ENCODE measurements at places on chromosomes 5 and 9.

GRCh38 chr9:114372921-114373448 lies 14.8 kb downstream of the AKNA start:
- DNase-seq = no peak

GRCh38 chr9:3477236-3477834 lies 48.5 kb downstream of the RFX3 start:
- DNase-seq = no peak

DNA sequence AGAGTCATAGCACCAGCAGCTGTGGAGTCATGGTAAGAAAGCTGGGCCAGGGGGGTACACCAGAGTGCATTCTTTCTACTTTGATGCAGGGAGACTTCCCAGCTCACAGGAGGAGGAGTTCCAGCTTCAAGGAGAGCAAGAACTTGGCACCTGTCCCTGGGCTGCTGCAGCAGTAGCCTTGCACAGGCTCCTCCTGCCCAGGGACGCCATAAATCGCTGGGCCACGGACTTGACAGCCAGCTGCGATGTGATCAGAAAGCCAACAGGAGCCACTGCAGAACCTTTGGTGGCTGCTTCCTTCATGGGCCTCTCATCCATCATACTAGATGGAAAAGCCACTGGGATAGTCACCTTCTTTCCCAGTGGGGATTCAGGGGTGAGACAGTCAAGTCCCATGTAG lies 234.7 kb downstream of the NMUR2 start:
- DNase-seq = no peak

DNA sequence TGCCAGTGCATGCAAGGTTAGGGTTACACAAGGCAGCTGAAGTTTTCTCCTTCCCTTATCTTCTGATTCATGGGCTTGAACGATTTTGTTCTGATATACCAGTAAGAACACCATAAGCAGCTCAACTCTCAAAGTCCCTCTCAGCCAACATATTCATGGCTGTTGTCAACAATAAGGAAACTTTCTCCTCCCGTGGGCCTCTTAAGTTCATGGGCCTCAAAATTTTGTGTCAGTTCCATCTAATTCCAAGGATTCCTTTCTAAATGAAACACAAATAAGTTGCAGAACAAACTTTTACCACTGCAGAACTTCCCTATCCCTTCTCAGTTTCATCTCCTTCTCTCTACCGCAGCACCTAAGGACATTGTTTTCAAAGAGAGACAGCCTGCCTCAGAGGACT lies 23.6 kb upstream of the CAST start:
- DNase-seq = no peak

GRCh38 chr5:35160486-35161116 lies 69.7 kb downstream of the PRLR start:
- DNase-seq = no peak

- no peak for DNase-seq
These were observed 20.8 kb downstream of the PLGRKT start for GRCh38 chr9:5416953-5417352.

DNA sequence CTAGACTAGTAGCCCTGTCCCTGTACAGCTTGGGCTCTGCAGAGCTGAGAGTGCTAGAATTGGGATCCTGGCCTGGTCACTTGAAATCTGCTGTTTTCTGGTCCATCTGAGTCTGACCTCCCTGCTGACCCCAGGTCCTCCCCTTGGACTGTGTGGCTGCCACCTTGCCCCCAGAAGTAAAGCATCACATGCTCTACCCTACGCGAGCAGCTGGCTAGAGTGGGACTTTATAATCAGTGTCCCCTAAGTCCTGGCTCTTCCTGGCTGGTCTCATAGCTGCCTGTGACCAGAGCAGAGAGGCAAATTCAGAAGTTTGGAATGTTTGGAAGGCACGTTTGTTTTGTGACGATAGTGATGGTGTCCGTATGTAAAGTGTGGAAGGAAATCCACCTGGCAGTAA lies 81.0 kb downstream of the ARHGEF28 start:
- DNase-seq = no peak

DNA sequence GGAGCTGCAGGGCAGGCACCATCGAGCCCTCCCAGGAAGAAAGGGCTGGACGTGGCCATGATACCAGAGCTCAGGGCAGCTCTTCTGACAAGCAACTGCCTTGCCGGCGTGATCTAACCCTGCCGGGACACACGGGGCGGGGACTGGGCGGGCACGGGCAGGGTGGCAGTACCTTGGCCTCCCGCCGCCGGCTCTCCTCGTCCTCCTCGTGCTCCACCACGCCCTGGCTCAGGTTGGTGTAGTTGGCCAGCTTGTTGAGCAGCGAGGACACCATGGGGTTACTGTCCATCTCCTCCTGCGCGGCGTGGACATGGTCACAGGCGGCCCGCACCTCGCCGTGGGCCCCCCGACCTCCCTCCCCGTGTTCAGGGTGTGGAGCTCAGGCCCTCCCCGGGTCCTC lies 18.5 kb downstream of the SLC12A7 start:
- no peak for DNase-seq

GRCh38 chr5:17216974-17217492 lies 398 bp upstream of the BASP1 start:
- no peak for DNase-seq

- DNase-seq = no peak
These were observed 40.5 kb downstream of the NCS1 start for GRCh38 chr9:130212543-130213297.

- DNase-seq = no peak
These were observed 26.1 kb downstream of the CHD1 start for GRCh38 chr5:98902733-98903132.

DNA sequence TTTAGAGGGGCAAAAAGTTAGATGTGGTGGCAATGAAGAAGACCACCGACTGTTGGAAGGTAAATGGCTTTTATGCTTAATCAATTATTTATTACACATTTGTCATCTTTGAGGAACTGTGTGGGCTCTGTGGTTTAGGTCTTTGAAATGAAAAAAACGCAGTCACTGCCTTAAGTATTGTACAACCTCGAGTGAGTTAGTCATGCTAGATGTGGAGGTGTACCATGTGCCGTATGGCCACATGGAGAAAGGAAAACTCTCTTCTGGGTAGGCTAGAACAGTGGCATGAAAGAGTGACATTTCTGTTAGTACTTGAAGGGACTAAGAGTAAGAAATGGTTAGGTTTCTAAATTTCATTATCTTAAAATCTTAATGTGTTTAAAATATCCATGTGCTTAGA lies 166.1 kb downstream of the HACD4 start:
- no peak for DNase-seq

DNA sequence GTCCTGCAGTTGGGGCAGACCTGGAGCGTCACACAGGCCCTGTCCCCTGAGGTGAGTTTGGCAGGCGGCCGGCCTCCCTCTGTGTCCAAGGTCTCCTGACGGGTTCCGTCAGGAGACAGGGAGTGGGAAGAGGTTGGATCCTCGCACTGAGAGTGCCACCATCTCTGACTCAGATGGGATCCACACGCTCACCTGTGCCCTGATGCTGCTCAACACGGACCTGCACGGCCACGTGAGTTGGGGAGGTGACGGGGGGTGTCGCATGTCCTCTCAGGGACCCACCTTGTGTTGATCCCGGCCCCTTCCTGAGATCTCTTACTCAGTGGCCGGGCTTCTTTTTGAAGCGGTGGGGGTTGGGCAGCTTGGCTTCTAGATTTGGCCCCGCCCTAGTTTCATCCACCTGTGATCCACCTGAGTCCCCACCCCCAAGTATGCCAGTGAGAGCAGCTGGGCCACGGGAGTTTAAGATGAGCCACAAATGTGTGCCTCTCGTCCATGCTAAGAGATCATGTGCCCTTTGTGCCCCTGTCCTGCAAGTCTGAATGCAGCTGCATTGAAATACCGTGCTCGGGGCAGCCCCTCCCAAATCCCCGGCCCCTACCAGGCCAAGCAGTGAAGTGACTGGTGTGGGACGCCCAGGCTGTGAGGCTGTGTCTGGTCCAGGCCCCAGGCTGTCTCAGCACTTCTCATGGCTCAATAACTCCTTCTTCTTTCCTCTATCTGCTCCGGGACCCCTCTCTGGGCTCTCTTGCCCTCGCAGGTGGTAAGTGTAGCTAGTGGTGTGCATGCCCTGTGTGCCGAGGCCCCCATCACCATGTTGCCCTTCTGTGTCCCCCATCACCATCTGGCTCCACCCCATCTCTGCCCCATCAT lies 27.2 kb downstream of the PSD2 start:
- DNase-seq = no peak

- no peak for DNase-seq
These were observed 49.5 kb upstream of the C9orf72 start for GRCh38 chr9:27622693-27623340.

GRCh38 chr9:112572416-112572815 lies 85.8 kb downstream of the KIAA1958 start:
- DNase-seq = no peak

DNA sequence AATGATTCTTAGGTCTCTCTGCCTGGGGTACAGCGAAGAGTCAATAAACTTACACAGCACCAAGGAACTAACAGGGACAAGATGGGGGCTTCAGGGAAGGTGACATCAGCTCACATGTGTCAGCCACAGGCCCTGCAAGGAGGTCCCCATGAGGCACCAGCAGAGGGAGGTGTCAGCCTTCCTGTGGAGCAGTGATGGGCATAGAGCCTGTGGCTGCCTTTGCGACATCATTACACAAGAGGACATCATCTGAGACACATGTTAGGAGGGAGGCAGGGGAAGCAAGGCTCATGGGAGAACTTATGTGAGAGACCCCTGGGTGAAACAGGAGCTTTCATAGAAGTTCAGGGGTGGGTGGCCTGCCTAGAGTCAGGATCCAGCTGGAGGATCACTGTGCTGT lies 389.6 kb downstream of the SEMA5A start:
- no peak for DNase-seq

DNA sequence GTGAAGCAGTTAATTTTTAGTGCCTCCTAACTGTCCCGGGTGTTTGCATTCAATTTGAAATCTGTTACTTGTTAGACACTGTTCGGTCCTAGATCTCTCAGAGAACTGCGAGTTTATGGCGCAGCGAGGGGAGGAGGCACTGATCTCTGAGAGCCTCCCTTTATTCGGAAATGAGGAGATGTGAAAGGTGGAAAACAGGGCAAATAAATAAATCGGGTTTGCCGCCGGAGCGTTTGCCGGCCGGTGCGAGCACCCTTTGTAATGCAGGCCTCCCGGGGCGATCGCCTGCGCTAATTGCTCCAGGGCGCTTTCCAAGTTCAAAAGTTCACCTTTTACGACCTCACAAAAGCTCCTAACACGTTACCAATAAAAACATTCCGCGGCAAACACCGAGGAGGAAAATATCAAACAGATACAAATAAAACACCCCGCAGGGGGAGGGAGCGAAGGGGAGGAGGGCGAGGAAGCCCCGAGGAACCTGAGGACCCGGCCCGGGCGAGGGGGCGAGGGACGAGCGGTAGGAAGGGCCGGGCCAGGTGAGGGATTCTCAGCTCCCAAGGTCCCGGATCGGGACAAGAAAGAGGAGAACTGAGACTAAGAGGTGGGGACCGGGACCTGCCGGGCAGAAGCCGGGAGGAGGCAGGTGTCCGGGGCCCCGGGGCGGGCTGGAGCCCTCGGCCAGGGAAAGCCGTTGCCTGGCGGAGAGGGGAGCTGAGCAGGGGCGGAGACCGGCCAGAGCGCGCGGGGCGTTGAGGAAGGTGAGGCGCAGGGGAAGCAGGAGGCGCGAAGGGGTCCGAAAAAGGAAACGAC lies 1.4 kb downstream of the NR6A1 start:
- DNase-seq = peak; percentile 46

GRCh38 chr5:72841756-72842535 lies 25.5 kb downstream of the TNPO1 start:
- peak; percentile 53 for DNase-seq

DNA sequence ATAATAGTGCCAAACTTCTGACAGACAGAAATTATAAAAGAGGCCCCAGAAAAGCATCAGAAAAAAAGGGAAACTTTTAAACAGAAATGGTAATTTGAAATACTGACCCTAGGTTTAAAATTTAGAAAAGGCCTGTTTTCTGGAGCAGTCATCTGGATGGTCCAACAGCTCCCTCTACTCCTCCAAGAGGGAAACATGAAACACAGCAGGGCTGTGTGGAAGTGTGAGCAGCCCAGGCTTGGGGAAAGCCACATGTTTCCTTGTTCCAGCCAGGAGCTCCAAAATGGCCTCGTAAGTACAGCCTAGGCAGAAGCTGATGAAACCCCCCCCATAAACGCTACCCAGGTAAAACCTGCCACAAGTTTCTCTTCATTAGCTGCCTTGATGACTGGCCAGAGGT lies 499.3 kb upstream of the ADAMTS16 start:
- peak; percentile 59 for DNase-seq

GRCh38 chr5:68285075-68285840 lies 69.7 kb downstream of the PIK3R1 start:
- DNase-seq = no peak

DNA sequence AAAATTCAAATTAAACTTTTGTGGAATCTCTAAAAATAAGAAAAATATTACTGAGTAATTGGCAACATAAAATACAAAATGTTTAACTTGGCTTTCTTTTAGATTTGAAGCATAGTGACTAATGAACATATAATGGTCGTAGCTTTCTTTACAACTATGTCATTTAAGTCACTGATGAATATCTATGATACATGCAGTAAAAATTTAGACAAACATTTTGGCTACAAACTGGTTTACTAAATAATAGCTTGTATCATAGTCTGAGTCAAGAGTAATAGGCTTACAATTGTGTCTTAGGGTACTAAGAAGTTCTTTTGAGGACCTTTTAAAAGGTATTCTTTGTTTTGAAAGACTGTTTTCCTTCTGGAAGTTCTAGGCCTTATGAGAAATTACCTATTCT lies 2.0 kb upstream of the APC start:
- DNase-seq = no peak

Measured in Caki2 (cell line).